ENCODE measurements at places on chromosomes 2 and 18.

DNA sequence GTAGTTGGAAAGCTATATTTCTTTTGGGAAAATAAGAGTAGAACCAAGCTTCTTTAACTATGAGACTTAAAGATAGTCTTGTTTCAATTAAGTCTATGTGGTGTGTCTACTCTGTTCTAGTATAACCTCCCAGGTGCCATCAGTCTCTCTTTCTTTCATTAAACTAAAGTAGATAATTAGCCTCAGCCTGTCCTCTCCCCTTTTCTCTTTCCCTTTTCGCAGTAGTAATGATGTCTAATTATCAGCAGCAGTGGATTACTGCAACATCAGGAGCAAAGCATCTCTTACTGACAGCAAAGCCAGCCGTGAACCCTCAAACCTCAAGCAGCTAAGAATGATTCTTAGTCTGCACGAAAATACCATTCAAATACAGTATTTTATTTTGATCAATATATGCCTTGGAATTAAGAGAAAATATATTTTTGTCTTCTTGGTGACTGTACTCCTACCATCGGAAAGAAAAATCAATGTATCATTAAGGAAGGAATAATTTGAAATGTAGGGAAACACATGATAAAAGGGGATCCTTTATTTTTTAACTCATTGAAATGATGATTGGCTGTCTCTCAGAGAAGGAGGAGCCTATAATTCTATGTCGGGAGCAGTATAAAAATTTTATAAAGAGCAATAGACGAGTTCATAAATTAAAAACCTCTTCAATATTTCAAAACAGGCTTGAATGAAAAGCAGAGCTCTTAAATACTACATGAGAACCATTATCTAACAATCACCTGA lies 4.5 kb downstream of the NOL4 start:
- no peak for DNase-seq

GRCh38 chr2:64602436-64602835 lies 51.3 kb downstream of the SERTAD2 start:
- DNase-seq: no peak

DNA sequence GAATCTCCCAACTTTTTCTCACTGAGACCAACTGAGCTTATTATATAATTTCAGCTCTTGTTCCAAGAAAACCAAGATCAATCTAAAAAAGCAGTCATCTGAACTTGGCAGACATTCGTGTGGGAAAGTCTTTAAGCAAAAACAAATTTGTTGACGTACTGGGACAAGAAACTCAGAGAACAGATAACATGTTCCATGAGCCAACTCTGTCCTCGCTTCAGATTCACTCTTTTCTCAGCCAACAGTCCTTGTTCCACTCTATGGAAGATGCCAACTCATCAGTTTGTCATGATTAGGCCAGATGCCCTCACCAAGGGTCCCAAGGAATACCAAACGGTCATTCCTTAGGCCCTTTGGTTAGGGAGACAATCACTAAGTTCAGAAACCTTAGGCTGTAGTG lies 224.2 kb upstream of the CTAGE1 start:
- no peak for DNase-seq

DNA sequence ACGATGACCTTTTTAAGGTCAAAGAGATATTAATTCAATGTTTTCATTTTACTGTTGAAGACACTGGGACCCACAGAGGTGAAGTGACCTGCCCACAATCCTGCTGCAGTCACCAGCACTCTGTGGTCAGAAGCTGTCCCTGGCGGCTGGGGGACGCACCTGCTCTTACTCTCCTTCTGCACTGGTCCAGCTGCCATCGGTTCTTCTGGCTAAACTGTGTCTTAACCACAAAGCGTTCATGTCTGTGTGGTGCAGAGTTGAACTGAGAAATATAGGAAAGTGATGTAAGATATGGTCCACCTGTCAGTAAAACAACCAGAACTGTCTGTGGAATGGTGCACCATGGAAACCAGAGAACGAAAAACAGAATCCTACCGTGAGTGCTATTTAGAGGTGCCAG lies 44.9 kb upstream of the SMIM21 start:
- DNase-seq: no peak

DNA sequence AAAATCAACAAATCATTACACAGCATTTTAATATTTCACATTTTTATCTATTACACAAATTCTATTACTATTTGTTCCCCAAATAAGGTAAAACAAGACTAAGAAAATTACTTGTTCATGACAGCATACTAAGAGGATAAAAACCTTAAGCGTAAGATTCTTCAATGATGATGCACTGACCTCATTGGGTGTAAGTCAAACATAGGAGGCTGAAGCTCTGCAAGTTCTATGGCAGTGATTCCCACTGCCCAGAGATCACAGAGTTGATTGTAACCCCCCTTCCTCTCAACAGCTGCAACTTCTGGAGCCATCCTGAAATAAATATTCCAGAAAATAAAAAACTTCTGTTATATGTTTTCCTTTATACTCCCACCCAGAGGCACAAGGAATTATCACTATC lies 82.2 kb upstream of the CDKL4 start:
- DNase-seq: no peak

DNA sequence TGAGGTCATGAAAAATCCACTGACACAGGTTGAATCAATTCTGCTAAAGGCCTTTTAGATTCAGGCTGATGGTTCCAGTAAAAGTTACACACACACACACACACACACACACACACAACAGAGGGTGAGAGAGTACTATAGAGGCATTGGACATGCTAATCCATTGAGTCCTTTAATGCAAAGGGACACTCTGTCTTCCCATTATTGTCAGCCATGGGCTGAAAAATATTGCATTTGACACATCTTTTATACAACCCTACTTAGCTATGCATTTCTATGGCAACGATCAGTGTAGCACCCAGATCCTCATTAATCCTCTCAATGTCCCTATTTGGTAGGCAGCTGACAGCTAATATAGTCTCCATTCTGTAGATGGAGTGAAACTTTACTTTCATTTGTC lies 440.8 kb upstream of the RGPD4 start:
- DNase-seq: no peak

GRCh38 chr2:57888463-57888862 lies 158.1 kb upstream of the VRK2 start:
- no peak for DNase-seq

- DNase-seq: no peak
These were observed 28.0 kb upstream of the ARHGAP25 start for GRCh38 chr2:68706637-68707036.

DNA sequence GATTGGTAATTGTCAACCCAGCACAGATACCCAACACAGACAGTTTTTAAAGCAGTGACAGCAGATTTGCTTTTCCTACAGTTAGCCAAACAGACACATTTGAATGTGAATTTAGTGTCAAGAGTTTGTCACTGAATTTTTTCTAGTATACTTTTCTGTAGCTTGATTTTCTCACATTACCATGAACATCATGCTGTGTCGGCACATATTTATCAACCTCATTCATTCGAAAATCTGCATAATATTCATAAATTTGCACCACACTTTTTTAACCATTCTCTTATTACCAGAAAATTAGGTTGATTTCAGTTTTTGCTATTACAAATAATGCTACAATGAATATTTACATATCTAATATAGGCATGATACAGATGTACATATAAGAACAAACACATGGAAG lies 27.0 kb upstream of the DSG3 start:
- no peak for DNase-seq
